ENCODE measurements at places on chromosomes 2 and 18.

- no peak for DNase-seq
These were observed 103.3 kb downstream of the EXOC6B start for GRCh38 chr2:72722492-72723070.

- no peak for DNase-seq
These were observed 32.1 kb downstream of the TOGARAM2 start for GRCh38 chr2:29013057-29013780.

DNA sequence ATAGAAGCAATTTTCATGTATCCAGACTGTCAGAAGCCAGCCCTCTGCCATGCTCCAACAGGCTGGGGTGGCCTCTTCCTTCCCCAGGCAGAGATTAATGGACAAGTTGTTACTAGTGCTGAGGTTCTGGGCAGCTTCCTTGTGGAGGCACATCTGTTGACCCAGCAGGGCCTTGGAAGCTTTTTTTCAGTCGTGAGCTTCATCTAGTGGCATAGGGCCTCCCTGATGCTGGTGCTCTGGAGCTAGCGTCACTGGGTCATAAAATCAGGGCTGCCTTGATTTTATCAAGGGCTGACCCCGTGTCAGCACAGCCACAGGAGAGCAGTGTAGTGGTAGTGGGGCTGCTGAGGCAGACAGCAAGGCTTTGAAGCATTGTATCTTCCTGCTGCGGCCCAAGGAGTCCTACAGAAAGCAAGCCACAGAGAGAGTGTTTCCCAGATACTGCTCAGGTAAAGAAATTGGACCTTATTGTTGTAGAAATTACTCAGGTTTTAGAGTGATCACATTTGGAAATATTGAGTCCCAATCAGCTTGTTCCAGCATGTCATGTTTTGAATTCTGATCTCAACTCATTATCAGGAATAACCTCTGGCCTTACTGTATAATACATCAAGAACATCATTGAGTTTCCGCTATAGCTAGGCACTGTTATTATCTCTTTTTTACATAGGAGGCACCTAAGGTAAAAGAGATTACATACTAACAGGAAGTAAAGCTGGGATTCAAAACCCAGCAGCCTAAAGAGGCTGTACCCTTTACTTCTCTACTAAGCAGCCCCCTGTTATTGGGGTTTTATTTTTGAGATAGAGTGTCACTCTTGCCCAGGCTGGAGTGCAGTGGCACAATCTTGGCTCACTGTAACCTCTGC lies 92.3 kb upstream of the ALPP start:
- DNase-seq: no peak

DNA sequence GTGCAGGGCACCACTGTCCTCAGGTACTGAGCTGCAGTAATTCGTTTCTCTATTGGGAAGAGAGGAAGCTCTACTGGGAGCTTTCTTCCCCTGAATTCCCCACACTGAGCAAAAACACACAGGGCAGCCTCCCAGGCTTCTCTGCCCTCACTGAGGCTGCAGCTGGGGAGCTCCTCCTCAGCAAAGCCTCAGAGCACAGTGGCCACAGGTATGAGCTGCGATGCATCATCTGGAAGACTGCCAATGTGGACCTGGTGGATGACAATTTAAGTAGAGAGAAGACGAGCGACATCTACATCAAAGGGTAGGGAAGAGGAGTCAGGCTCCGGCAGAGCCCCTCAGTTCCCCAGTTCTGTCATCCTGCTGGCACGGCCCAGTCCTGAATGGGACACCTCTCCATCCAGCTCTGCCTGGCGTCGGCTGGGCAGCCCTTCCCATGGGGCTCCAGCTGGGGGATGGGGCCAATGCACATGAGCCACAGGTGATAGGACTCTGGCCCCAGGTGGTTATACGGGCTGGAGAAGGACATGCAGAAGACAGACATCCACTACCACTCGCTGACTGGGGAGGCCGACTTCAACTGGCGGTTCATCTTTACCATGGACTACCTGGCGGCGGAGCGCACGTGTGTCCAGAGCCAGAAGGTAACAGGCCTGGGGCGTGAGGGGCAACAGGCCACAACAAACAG lies 37.6 kb downstream of the LMAN2L start:
- DNase-seq: no peak

GRCh38 chr2:100272841-100273329 lies 49.4 kb downstream of the LONRF2 start:
- DNase-seq: no peak

DNA sequence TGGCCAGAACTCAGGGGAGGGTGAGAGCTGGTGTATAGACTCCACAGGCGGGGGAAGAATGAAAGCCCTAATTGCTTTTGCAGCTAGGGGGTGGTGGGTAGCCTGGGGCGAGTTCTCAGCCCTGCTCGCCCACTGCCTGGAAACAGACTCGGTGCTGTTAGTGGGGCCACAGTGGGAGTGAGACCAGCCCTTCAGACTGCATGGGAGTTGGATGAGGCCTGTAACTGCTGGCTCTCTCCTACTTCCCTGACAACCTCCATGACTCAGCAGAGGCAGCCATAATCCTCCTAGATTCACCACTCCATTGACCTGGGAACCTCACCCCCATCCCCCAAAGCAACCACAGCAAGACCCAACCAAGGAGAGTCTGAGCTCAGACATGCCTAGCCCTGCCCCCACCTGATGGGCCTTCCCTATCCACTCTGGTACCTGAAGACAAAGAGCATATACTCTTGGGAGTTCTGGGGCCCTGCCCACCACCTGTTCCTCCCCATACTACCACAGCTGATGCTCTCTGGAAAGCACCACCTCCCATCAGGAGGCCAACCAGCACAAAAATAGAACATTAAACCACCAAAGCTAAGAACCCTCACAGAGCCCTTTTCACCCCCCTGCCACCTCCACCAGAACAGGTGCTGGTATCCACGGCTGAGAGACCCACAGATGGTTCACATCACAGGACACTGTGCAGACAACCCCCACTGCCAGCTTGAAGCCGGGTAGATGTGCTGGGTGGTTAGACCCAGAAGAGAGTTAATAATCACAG lies 226.3 kb downstream of the EIPR1 start:
- DNase-seq: no peak

All from activated CD4-positive, alpha-beta T cell treated with anti-CD3 and anti-CD28 coated beads, Interleukin-2, Interleukin-6, amounts not matched to agents 100 ng/mL and 50 ng/mL, durations not matched to agents 16 hours and 8 hours (primary cell).